ENCODE measurements at places on chromosomes 2 and 18.

- no peak for DNase-seq
Measured at GRCh38 chr2:127074358-127074757, 32.6 kb downstream of the BIN1 start.

DNA sequence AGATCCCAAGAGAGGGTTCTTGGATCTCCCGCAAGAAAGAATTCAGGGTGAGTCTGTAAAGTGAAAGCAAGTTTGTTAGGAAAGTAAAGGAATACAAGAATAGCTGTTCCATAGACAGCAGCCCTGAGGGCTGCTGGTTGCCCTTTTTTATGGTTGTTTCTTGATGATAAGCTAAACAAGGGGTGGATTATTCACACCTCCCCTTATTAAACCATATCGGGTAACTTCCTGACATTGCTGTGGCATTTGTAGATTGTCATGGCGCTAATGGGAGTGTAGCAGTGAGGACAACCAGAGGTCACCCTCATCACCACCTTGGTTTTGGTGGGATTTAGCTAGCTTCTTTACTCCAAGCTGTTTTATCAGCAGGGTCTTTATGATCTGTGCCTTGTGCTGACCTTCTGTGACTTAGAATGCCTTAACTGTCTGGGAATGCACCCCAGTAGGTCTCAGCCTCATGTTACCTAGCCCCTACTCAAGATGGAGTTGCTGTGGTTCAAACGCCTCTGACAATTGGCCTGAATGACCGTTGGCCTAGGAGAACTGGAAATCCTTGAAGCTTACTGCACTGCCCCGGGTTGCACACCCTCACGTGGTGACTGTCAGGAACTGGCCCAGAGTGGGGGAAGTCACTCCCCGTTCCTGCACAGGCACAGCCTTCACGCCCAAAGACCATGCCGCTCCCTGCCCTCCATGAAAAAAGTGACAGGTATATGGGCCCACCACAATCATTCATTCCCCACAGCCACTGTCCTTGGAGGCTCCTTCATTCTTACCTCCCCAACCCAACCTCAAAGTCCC is 136.9 kb downstream of the SEPTIN10 start:
- no peak for DNase-seq

GRCh38 chr2:147375073-147375472 is 469.8 kb upstream of the ACVR2A start:
- no peak for DNase-seq

DNA sequence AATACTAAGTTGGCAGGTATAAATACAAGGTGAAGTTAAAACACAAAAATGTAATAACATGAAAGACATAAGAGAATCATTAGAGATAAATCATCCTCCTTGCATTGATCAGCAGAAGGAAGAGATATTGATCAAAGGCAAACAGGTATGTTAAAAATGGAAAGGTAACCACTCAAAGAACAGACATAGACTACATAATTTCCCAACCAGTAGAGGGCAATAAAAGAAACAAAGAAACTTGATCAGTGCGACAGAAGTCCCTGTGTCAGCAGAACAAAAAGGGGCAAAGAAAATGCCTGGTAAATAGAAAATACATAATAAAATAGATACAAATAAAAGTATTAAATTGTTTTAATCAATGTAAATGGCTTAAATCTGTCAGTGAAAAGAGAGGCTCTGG is 53.6 kb downstream of the FAM228A start:
- no peak for DNase-seq

GRCh38 chr18:80167931-80168330 is 58.9 kb downstream of the ADNP2 start:
- no peak for DNase-seq

GRCh38 chr2:128371248-128371630 is 52.6 kb upstream of the HS6ST1 start:
- DNase-seq: no peak

DNA sequence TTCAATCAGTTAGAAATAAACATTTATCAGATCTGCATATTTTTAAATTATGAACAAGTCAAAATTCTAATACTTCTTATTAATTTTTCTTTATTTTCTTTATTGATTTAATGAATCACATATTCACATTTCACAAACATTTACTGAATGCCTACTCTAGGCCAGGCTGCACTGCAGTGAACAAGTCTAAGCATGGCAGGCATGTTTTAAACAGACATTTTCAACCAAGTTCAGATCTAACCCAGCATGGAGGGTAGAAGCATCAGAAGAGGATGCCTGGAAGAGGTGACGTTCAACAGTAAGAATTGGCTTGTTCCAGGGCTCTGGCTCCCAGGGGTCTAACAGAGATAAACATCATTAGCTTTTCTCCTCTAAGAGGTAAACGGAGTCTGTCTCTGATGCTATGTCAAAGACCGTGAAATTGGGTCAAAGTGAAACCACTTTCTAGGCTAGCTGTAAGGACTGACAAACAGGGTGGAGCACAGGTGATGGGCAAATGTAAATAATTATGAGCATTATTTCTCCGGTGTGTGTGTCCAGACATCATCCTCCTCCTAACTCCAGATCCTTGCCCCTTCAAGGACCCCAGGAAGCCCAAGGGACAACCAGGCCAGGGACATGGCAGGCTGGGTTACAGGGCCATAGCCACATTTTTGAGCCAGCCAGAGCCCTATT is 50.6 kb downstream of the UNC50 start:
- DNase-seq: no peak

DNA sequence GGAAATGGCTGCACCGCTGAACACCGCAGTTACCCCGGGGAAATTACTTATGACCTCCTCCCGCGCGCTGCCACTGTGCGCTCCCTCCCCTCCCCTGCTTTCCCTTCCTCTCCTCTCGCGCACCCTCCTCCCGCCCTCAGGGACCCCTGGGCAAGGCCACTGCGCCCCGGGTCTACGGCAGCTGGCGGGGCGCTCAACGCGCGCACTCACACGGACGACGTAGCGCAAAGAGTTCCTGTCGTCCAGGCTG is 7.9 kb downstream of the ALPP start:
- no peak for DNase-seq

- DNase-seq: no peak
Measured at GRCh38 chr2:24725956-24726355, 67.2 kb downstream of the PTRHD1 start.

- no peak for DNase-seq
Measured at GRCh38 chr2:33485051-33485450, 8.6 kb downstream of the RASGRP3 start.

- no peak for DNase-seq
Measured at GRCh38 chr2:135113322-135113721, 61.2 kb downstream of the RAB3GAP1 start.

DNA sequence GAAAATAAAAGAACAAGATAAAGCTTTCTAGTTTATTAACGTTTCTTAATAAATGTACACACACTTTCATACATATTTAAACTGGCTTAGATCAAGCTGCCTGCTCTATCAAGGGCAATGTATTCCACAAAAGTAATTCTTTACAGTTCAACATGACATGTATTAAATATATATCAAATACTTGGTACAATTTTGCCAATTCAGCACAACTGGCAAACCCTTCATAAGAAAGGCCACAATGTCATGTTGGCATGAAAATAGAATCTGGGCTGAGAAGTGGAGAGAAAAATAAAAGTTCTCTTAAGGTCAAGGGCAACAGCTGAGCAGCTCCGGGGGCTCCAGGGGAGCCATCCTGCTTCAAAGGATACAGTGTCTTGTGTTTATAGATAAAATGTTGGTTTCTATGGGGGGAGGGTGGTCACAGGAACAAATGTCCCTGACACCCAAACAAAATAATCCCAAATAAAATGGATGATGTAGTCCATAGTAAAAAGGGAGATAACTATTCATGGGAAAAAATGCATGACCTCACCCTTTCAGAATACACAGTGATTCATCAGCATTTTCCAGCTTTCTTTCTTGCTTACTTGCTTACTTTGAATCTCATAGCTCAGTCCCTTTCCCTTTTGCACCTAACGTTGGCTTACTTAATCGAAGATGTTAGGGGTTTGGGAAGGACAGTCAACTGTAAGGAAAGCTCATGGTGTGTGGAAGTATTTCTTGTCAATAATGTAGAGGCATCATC is 494.9 kb downstream of the NYAP2 start:
- no peak for DNase-seq

GRCh38 chr2:25698752-25699151 is 25.4 kb upstream of the DTNB start:
- no peak for DNase-seq

DNA sequence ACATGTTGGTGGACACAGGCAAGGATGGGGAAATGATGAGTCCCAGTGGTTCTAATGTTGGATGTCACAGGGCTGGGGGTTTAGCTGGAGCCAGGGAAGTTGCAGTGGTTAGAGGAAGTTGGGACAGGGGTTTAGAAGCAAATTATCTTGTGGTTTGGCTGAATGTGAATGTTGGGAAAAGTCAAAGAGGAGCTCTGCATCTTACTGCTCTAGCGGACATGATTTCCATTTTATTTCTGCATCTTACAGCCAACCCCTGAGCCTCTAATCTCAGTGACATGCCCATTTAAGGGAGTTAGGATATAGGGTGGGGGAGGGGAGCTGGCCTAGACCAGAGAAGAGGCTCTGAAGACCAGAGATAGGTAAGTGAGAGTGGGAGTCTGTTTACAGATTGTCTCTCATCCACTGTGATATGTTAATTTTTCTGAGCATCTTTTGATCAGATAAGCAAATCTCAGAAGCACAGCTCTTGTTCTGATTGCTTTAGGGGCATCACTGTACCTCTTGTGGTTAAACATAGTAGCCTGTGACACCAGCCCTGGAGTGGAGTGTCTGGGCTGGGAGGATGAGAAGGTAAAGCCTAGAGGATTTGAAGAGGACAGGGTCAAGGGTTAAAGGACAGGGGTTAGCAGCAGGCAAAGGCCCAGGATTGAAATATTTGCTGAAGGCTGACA is 43.6 kb downstream of the SETBP1 start:
- DNase-seq: no peak

- DNase-seq: no peak
Measured at GRCh38 chr18:60090170-60090569, 190.4 kb downstream of the PMAIP1 start.

DNA sequence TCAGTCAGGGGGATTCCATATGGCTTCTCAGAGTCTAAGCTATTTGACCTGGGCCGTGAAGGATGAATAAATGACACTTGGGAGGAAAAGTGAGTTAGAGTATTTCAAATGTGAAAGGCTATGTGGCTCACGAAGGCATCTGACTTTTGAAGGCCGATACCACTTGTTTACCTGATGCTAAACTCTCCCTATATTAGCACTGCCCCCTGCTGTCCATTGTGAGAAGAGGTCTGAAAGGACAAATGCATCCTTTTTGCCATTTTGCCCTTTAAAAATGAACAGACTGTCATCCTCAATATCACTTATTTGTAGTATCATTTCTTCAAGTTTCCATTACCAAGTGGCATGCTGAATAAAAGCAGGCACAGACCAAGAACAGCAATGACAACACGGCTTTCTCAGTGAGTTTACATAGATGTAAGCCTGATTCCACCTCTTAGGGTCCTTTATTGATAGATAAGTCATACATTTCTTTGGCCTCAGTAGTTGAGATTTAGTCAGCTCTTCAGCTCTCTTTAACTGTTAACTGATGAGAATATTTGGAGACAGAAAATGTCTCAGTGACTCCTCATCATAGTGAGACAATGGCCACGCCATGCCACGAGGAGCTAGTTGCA is 40.1 kb downstream of the DOCK10 start:
- no peak for DNase-seq

DNA sequence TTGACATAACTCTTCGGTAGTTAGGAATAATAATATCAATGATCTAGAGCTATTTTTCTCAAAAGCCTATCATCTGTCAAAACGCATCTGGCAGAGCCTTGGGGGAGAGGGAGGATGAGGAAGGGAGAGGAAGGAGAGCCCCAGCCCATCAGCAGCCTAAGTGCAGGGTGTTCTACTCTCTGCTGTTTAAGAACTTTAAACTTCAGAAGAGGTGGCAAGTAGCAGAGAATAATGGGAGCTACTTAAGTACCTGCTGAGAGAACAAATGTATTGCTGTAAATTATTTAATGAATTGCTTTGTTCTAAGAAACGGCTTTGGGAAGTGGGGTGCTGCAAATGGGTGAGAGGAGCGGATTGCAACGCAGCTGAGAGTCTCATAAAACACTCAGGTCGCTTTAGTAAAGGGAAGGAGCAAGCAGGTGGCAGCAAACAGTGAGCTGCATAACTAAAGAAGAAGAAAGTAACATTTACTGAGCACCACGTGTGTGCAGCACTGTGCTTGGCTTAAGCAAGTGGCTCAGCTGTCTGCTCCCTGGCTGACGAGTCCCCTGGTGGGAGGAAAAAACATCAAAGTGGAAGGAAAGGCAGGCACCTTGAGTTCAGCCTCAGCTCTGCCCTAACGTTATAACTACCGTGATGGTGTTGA is 26.3 kb upstream of the SH3RF3 start:
- no peak for DNase-seq

DNA sequence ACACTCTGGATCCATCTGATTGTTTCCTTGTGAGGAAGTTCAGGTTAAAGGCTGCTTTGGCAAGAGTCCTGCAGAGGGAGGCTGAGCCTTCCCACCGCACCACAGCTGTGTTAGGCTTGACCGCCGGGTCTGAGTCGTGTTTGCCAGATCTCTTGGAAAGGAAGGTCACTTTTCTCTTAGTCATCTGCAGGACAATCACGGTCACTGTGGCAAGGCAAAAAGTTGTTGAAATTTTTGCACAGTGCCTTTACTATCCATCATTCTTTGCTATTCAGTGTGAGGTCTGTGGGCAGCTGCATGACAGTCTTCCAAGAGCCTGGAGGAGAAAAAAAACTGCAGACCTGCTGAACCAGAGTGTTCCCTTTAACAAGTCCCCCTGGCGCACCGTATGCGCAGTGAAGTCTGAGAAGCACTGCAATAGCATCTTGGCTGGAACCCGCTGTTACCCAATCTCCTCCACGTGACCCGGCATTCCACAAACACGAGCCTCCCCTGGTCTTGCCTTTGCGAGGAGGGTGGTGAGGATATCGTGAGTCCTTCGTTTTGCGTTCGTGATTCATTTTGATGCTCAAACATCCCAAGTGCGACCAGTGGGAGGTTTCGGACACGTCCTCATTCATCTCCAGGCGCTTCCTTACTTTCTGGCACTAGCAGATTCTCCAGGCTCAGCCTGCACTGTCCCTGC is 23.0 kb downstream of the BIN1 start:
- peak; percentile 74 for DNase-seq

DNA sequence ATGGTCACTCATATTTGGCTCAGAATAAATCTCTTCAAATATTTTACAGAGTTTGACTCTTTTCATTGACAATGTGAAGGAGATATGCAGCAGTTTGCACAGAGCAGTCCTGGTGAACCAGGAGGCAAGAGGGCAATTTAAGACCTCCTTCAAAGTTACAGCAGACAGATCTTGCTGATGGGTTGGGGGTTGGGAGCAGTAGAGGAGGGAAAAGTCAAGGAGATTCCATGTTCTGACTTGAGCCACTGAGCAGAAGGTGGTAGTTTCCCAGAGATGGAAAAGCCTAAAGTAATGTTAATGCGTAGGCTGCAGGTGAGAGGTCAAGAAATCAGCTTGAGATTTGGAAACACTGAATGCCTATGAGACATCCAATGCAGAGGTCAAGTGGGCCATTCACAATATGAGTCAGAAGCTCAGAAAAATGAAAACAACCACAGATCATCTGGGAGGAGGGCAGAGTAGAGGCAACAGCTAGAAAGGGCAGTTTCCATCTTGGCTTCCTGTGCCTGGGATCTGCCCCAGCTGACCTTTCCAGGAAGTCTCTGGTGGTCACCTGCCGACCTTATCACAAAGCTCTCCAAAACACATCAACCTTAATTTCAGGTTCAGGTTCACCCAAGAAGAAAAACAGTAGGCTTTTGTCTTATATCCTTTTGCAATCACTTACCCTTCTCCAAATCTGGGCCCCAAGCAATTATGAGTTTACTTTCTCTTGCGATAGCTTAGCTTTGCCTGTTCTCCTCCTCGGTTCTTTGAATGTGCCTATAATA is 197.5 kb upstream of the ARL4C start:
- DNase-seq: no peak
